IMR-90 (cell line): ENCODE measurements at places on chromosomes 6 and 20. TPM values are rescaled to one million over a fixed set of nuclear protein-coding genes. Genes with fewer than 3 reads are reported as not detected.

DNA sequence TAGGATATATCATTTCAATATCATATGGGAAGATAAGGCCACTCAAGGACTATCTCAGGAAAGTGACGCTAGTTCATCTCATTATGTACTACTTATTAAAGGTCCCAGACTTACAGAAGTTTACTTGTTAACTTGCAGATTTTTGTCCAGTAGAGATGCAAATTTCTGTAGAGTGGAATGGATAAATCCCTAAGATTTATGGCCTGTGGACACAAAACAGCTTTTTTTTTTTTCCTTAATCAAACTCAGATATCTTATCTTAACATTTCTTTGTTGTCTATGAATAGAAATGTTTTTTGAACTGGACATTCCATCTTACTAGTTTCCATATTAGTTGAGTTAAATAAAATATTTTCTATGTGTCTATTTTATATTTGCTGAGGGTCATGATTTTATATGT lies 110.5 kb upstream of the MAP7 start:
- no peak for DNase-seq
- no peak overlapping the region for H3K27ac ChIP-seq
- H3K4me1 ChIP-seq: no peaks in the 10 kb centered on the region
- H3K27me3 ChIP-seq: no peaks in the 10 kb centered on the region
- no peak overlapping the region for H3K4me3 ChIP-seq
- H3K36me3 ChIP-seq: peaks cover 4% of the 10 kb centered on the region

DNA sequence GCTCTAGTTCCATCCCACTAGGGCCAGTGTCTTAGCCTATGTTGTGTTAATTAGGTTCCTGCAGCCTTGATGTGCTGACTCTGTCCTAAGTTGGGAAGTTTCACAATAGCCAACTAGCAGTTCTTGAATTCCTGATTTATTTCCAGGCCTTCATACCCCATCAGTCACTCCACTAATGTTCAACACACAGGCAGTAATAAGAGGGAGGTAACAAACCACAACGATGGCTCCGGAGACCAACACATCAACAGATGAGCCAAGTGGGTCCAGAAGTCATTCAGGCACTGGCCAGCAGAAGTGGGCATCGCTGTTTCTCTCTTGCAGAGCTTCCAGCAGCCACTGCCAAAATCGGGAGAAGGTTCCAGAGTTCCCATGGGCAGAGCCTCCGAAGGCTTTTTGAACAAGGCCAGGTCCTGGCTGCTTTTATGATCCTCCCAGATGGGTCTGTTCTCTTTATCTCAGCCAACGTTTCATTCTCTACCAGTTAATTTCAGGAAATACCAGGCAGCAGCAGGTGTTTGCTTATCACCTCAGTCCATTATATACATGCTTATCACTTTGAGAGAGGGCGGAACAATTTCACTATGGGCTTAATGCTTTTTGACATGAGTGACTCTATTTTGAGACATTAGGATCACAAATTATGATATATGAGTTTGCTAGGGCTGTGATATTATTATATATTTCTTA lies 48.5 kb upstream of the NOP56 start:
- H3K4me1 ChIP-seq: no peaks in the 10 kb centered on the region
- no peak overlapping the region for H3K27ac ChIP-seq
- no peak for DNase-seq
- H3K36me3 ChIP-seq: no peaks in the 10 kb centered on the region
- no peaks in the 10 kb centered on the region for H3K27me3 ChIP-seq

GRCh38 chr20:29878281-29878741 lies 1379.2 kb upstream of the DEFB115 start:
- no peak for DNase-seq
- H3K4me1 ChIP-seq: no peaks in the 10 kb centered on the region
- no peaks in the 10 kb centered on the region for H3K27me3 ChIP-seq
- H3K36me3 ChIP-seq: no peaks in the 10 kb centered on the region
- H3K4me3 ChIP-seq: no peak overlapping the region

DNA sequence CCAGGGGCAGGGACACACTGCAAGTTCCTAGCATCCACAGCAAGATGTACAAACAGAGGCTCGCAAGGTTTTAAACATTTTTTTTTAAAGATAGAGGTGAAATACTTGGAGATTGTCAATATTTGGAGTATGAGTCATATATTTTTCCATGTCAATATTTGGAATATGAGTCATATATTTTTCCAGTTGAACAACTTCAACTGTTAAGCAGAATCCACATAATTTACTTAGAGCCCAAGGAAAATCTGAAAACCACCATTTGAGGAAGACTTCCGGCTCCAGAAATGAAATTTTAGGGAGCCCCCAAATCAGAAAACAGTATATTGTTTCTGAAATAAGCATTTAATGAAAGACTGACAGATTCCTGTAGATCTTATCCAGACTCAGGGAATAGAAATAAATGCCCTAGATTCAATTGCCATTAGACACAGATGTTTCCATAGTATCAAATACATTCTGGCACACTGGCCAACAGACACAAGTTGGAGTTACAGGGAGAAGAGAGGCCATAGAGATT lies 51.6 kb upstream of the FAM184A start:
- no peaks in the 10 kb centered on the region for H3K36me3 ChIP-seq
- DNase-seq: peak; percentile 76
- H3K4me1 ChIP-seq: 0 out of 2 replicates have a peak, but pooled peaks cover 3% of the 10 kb centered on the region
- no peak overlapping the region for H3K4me3 ChIP-seq
- H3K27me3 ChIP-seq: peaks cover 2% of the 10 kb centered on the region; the same call in 1 of the 2 replicates
- H3K27ac ChIP-seq: no peak overlapping the region

DNA sequence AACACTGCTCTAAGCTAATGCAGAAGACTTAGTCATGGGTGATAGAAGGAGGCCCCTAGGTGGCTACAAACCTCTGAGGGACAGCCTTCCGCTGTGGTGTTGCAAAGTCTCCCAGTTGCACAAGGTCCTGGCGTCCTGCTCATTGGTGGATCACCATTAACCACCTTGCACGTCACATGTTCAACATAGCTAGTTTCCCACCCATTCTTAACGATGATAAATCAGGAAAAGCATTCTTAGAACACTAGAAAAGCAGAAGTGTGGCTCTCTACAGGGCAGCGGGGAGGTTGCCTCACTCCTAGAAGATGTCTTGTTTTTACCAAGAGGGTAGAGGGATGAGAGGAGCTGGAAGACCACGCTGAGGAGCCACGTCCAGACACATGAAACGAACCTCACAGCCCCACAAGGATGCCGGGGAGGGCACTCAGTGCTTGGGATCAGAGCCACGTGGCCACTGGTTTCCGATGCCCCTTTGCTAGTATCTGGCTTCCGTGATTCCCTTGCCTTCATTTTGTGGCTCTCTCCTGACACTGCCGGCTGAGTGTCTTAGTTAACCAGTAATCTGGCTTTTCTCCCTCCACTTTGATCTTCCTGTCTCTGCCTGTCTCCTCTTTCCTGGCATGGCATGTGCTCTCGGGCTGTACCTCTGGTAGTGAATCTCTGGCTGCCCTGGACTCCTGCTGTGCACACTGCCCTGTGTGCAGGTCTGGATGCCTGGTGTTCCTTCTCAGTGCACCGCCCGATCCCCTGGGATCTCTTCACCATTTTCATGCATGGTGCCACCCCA lies 91.4 kb upstream of the NEDD9 start:
- peaks cover 14% of the 10 kb centered on the region for H3K4me1 ChIP-seq
- no peak overlapping the region for H3K4me3 ChIP-seq
- no peak for DNase-seq
- H3K27me3 ChIP-seq: no peaks in the 10 kb centered on the region
- H3K36me3 ChIP-seq: no peaks in the 10 kb centered on the region

DNA sequence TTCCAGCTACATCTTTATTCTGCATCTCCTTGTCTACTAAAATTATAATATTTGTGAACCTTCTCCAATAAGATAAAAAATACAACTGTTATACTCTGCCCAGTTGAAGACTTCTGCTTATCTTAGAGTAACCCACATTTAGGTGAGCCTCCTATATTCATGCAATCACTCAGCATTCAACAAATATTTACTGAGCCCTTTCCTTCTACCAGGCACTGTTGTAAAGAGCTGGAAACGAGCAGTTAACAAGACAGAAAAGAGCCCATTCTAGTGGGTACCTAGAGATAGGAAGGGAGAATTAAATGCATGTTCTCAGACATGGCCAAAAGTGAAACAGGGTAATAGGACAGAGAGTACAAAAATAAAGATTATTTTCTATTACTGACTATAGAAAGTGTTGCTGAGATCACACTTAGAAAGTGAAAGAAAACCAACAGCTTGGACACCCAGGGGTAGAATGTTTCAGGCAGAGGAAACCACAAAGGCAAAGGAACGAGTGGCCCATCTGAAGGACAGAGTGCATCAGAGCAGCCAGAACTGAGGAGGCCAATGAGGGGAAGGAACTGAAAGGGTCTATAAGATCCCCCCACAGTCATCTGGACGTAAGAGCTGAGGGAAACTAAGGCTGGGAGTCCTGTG lies 50.8 kb upstream of the SMLR1 start:
- no peak overlapping the region for H3K27ac ChIP-seq
- H3K36me3 ChIP-seq: no peaks in the 10 kb centered on the region

MUCL3 gene
- total RNA-seq: not detected in 2 replicates

DNA sequence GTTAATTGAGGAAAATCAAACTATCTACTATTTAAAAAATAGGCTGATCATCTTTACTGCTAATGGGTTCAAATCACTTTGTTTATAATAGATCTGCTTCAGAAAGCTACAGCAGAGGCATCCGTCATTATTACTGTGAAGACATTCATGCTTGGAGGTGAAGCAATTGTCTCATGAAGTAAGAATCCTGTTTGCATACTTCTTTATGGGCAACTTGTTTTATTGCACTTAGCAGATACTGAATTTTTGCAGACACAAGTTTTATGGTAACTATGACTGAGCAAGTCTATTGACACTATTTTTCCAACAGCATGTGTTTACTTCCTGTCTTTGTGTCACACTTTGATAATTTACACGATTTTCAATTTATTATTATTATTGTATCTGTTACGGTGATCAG lies 573.9 kb downstream of the RFPL4B start:
- no peaks in the 10 kb centered on the region for H3K36me3 ChIP-seq
- H3K4me1 ChIP-seq: no peaks in the 10 kb centered on the region
- no peak overlapping the region for H3K27ac ChIP-seq
- no peak overlapping the region for H3K4me3 ChIP-seq

GCNT2 gene
- total RNA-seq: 0.83 and 0.90 TPM in 2 replicates

METTL24 gene
- total RNA-seq: not detected in 2 replicates

- H3K36me3 ChIP-seq: no peaks in the 10 kb centered on the region
- H3K27ac ChIP-seq: no peak overlapping the region
- no peak overlapping the region for H3K4me3 ChIP-seq
- no peaks in the 10 kb centered on the region for H3K4me1 ChIP-seq
- H3K27me3 ChIP-seq: peaks cover 3% of the 10 kb centered on the region; the same call in 1 of the 2 replicates
These were observed 4.2 kb downstream of the IL17A start for GRCh38 chr6:52190409-52190808.

GRCh38 chr6:118473266-118473665 lies 74.8 kb upstream of the PLN start:
- H3K36me3 ChIP-seq: peaks cover 5% of the 10 kb centered on the region
- no peak for DNase-seq
- H3K27ac ChIP-seq: peak overlapping the region; percentile 35; the same call in 1 of the 2 replicates
- H3K4me1 ChIP-seq: peaks cover 8% of the 10 kb centered on the region
- no peak overlapping the region for H3K4me3 ChIP-seq
- no peaks in the 10 kb centered on the region for H3K27me3 ChIP-seq

PAX1 gene
- total RNA-seq: not detected in 2 replicates

SLC12A5 gene
- not detected in 2 replicates for total RNA-seq

TEAD3 gene
- 5.0 and 5.2 TPM in 2 replicates for total RNA-seq

- no peak overlapping the region for H3K4me3 ChIP-seq
- H3K4me1 ChIP-seq: peaks cover 17% of the 10 kb centered on the region
- peak; percentile 89 for DNase-seq
- peak overlapping the region; percentile 100 for H3K27ac ChIP-seq
- H3K27me3 ChIP-seq: no peaks in the 10 kb centered on the region
- H3K36me3 ChIP-seq: peaks cover 19% of the 10 kb centered on the region
These were observed 181.0 kb downstream of the MTFR2 start for GRCh38 chr6:136069119-136069518.

DNA sequence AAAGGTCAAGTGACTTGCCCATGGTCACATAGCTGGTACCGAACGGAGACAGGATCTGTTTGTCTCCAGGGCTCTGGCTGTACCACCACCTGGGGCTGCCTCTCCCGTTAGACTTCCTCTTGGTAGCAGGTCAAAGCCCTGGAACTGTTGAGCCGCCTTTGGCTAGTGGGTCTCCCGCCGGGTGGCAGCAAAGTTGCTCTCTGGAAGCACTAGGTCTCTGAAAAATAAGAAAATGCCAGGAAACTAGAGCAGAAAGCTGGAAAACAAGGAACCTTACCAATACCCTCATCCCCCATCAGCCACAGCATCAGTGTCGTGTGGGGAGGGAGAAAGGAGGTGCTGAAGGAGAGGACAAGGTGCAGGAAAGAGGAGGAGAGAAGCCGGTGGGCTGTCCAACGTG lies 291.0 kb upstream of the SUPT3H start:
- no peak for DNase-seq
- no peaks in the 10 kb centered on the region for H3K36me3 ChIP-seq
- no peaks in the 10 kb centered on the region for H3K27me3 ChIP-seq
- no peak overlapping the region for H3K27ac ChIP-seq

- peaks cover 8% of the 10 kb centered on the region for H3K27me3 ChIP-seq
- DNase-seq: no peak
- H3K27ac ChIP-seq: no peak overlapping the region
These were observed 17.4 kb downstream of the HSPA12B start for GRCh38 chr20:3749689-3750531.

- H3K27me3 ChIP-seq: no peaks in the 10 kb centered on the region
- H3K4me1 ChIP-seq: no peaks in the 10 kb centered on the region
- H3K27ac ChIP-seq: no peak overlapping the region
- H3K36me3 ChIP-seq: no peaks in the 10 kb centered on the region
- no peak overlapping the region for H3K4me3 ChIP-seq
These were observed 25.9 kb upstream of the PTCHD4 start for GRCh38 chr6:48136856-48137255.

SPATA2 gene
- 1.3 and 1.4 TPM in 2 replicates for total RNA-seq

- no peaks in the 10 kb centered on the region for H3K36me3 ChIP-seq
- no peak overlapping the region for H3K4me3 ChIP-seq
- no peak overlapping the region for H3K27ac ChIP-seq
- H3K4me1 ChIP-seq: no peaks in the 10 kb centered on the region
- peak; percentile 34 for DNase-seq
These were observed 158.4 kb downstream of the GPX5 start for GRCh38 chr6:28683945-28684538.

DNA sequence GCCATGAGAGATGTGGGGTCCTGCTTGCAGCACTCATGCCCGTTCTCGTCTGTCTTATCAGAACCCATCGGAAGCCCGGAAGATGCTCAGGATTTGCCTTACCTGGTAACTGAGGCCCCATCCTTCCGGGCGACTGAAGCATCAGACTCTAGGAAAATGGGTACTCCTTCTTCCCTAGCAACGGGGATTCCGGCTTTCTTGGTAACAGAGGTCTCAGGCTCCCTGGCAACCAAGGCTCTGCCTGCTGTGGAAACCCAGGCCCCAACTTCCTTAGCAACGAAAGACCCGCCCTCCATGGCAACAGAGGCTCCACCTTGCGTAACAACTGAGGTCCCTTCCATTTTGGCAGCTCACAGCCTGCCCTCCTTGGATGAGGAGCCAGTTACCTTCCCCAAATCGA lies 8.3 kb downstream of the PI16 start:
- DNase-seq: peak; percentile 51
- H3K27ac ChIP-seq: no peak overlapping the region
- H3K4me3 ChIP-seq: no peak overlapping the region

TFAP2C gene
- under 0.01 TPM in 2 replicates for total RNA-seq

GRCh38 chr6:56949265-56949664 lies 5.6 kb upstream of the BEND6 start:
- H3K27me3 ChIP-seq: no peaks in the 10 kb centered on the region
- peak; percentile 50 for DNase-seq
- H3K4me1 ChIP-seq: peaks cover 8% of the 10 kb centered on the region
- H3K36me3 ChIP-seq: peaks cover 6% of the 10 kb centered on the region
- H3K4me3 ChIP-seq: no peak overlapping the region

GRCh38 chr6:130843575-130844320 lies 16.5 kb downstream of the SMLR1 start:
- no peaks in the 10 kb centered on the region for H3K27me3 ChIP-seq
- H3K27ac ChIP-seq: no peak overlapping the region
- H3K4me3 ChIP-seq: no peak overlapping the region
- H3K4me1 ChIP-seq: peaks cover 6% of the 10 kb centered on the region
